ENCODE measurements at places on chromosomes 2 and 18.

DNA sequence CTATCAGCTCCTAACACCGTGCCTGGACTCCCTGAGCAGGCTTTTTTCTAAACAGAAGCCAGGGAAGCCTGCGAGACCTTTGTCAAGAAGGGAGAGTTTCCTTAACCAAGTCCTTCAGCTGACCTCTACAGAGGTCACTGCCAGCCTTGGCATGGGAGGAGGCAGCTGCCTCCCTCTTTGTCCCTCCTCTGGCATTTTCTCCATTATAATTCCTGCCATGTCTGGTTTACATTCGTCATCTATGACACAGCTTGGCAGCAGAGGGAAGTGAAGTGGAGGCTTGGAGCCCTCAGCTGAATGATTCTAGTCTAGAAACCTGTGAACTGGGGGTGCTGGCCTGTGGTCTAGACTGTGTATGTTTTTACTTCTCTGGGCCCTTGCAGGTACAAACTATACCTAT, 22.5 kb downstream of the LIPG start:
- DNase-seq, result no peak

- DNase-seq, result peak; percentile 87
Observed at GRCh38 chr2:47198985-47199451, 43.9 kb upstream of the STPG4 start.

- DNase-seq, result peak; percentile 34
Observed at GRCh38 chr18:2641638-2642037, 13.9 kb upstream of the SMCHD1 start.

DNA sequence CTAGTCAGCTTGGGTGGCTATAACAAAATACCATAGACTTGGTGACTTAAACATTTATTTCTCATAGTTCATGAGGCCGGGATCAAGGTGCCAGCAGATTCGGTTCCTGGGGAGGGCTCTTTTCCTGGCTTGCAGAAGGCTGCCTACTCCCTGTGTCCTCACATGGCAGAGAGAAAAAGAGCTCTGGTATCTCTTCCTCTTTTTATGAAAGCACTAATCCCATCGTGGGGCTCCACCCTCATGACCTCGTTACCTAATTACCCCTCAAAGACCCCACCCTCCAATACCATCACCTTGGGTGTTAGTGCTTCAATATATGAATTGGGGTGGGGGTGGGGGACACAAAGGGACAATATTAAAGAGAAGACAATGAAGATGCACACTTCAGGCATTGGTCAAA, 67.1 kb upstream of the CCBE1 start:
- no peak for DNase-seq

DNA sequence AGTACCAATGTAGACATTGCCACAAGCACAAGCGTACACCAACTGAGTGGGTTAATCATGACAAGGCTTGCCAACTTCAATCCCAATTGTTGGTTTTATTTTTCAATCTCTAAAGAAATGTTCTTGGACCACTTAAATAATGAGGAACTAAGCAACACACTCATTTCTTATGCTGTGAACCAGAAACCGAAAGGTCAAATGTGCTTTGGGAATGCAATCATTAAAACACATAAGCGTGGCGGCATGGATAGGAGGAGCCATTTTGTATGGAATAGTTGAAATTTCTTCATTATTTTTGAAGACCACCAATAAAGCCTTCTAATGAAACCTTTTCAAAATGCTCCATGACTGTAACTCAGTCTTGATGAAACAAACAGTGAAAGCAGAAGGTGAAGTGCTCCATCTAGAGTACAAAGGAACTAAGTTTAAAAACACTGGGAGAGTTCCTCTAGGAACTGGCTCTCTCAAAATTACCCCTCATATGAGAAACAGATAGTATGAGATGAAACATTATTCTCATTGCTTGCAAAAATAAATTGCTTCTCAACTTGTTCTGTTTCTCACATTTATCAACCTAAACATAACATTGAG, 113.2 kb upstream of the CHST9 start:
- no peak for DNase-seq

DNA sequence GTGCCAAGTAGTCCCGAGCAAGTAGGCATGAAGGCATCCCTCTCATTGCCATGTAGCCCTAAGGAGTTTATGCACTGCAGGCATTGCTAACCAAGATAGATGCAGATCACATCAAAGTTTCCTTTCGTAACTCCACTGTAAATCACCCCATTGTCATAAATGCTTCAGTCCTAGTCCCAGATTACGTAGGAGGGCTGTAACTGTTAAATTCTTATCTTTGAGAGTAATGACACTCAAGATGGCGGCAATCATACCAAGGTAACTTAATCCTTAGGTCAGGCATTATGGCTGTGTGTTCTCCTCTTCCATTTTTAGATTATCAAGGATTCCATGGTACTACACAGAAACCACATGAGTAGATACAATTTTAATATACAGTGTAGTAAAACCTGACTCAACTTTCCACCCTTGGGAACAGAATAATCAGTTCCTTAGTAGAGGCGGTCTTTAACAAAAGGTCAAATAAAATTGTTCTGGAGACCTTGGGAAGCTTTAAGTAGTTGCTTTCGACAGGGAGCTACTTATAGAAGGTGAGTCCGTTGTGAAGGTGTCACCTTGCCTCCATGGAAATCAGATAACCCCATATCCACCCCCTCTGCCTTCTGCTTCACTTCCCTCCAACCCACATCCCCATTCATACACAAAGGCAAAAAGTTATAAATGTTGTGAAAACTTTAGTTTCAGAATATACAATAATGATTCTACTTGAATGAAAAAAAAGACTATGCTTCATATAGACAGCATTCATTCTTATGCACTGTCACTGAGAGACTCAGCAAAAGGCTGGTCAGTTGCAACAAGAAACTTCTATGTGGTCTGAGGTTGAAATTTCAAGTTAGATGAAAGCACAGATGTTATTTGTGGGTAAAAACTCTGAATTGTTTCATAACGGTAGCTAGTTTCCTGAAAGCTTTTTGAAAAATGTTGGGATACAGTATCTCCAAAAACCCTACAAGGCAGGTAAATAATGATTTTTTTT, 64.8 kb upstream of the GALNT5 start:
- DNase-seq, result no peak

DNA sequence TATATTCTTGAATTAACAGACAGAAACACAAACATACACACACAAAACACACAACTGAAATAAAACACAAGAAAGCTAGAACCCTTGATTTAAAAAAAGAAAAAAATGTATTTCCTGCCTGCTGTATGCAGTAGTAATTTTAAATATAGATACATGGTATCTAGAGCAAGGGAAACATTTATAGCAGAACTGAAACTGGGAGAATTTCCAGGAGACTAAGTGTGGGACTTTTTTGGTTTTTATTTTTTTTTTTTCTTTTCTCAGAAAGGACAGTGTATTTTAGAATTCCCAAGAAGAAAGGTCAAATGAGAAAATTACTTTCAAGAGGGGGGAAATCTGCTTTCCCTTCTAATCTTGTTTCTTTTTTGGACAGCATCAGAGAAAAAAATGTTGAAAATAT, 558.9 kb upstream of the PKDCC start:
- no peak for DNase-seq

DNA sequence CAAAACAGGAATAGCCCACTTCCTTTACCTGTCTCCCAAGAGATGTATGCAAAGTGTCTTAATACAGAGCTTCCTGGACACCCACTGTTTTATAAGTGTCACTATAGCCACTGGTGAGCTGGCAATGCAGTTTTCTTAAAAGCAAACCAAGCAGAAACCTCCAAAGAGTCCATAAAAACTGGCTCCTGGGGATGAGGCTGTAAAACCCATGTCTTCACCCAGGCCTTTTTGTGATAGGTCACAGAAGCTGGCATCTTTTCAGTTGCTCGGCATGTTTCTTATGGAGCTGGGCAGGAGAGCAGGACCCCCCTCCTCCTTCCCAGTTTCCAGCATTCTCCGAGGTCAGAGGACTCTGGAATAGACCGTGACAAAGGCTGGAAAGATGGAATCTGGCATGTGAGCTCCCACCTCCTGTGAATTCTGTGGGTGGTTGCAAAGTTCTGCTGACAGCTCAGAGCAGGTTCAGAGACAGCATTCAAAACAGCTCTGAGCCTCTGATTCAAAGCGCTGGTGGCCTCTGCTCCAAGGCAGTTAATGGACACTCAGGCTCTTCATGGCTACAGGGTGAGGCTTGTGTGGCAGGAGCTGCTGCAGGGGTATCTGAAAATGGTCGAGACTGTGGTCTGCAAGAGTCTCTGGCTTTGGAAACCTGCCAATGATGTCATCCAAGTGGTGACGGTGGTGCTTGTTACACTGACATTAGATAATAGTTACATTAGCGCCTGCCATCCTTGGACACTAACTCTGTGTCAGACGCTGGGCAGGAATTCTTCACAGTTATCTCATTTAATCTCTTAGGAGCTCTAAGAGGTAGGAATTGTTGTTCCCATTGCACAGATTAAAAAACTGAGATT, 283.4 kb downstream of the CLIP4 start:
- no peak for DNase-seq

- no peak for DNase-seq
Observed at GRCh38 chr2:8572712-8573233, 109.1 kb upstream of the ID2 start.

DNA sequence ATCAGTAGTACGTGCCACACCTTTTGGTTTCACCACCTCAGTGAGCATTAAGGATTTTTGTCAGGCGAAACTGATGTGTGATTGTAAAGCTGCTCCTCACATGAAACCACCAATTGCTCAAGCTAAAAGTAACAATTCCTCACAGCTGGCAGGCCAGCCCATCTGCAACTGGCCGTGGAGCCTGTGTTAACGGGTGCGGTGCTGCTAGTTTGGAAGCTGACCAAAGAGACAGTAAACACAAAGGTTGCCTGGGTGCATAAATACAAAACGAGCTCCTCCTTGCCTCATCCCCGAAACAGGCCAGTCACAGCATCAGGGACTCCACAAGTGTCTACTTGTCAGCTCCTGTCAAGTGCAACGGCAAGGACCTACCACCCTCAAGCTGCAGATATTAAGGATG, 32.0 kb downstream of the LGALSL start:
- peak; percentile 35 for DNase-seq

- DNase-seq, result peak; percentile 56
Observed at GRCh38 chr2:199230091-199230490, 227.6 kb downstream of the SATB2 start.

DNA sequence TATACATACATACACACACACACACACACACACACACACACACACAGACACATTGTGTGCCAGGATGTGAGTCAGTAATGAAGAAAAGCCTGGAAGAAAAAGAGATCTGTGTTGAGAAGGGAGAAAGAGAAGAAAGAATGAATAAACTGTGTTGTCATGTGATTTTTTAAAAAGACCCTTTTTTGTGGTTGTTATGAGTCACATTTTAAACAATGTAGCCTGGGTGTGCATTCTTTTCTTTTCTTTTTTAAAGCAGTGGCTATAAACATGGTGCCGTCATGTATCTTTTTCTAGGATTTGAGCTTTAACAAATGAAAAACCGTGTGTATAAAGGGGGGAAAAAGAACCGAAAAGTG, 87.2 kb downstream of the NRP2 start:
- peak; percentile 91 for DNase-seq

DNA sequence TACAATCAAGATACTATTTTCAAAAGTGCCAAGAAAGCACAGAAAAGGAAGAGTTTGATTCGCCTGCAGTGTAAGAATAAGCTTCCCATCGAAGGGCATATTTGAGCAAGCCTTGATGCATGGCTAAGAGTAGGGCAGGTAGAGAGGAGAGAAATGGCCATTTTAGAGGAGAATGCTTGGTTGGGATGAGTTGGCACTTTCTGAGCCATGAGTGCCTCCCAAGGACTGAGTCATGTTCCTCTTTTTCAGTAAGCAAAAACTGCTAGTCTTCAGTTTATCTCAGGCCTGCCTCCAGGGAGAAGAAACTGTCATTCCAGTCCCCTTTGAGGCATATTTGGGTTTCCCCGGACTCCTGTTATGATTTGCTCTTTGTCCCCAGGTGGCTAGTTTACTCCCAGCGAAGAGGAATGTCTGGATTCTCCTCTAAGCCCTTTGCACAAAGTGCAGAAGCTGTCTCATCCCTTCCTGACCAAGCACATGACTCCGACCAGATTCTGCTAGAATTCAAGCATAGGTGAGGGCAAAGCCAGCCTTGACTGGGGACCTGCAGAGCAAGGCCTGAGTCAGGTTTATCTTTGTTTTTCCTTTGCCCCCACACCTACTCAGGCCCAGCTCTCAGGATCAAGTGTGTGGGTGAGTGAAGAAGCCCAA, 115.2 kb downstream of the TTC32 start:
- peak; percentile 87 for DNase-seq

GRCh38 chr2:65778137-65778536, 345.7 kb upstream of the SPRED2 start:
- DNase-seq, result no peak

DNA sequence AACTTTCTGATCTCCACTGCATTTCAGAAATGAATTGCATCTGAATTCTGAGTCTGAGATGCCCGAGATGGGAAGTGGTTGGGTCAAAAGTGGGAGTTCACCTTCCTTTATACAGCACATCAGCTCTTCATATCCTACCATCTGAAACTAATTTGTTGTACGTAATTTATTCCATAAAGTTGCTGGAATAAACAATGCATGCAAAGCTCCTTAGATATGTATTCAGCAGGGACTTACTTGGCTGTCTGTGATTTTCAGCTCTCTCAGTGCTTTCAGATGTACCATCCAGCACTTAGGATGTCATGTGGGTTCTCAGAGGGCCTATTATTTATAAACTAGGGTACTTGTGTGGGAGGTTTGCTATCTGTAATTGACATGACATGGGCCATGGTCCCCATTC, 46.9 kb upstream of the EFEMP1 start:
- no peak for DNase-seq

DNA sequence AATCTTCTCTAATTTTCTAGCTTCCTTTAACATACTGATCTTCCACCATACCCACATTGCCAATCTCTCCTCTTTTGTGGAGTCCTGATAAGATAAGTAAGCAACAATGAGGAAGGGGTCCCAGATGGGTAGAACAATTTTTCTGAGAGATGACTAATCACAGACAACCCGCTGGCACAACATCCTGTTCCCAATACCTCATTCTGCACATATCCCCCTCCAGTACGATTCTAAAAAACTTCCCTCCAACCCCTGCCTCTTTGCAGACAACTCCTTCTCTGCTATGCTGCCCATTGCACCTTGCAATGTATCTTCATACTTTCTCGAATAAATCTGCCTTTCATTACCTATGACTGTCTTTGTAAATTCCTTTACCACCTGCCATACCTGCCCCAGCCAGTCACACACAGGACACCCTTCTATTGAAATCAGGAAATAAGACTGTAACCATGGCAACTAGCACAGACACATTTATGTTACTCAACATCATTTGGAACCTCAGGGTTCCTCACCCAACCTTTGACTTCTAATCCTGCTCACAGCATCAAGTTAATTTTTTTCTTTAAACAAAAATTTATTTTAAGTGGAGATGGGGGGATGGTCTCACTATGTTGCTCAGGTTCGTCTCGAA, 7.4 kb upstream of the EXOC6B start:
- DNase-seq, result no peak

- no peak for DNase-seq
Observed at GRCh38 chr2:153567367-153567766, 88.8 kb upstream of the RPRM start.

- DNase-seq, result no peak
Observed at GRCh38 chr18:80012714-80013113, 21.5 kb upstream of the RBFA start.

GRCh38 chr2:45746888-45747287, 95.4 kb downstream of the PRKCE start:
- no peak for DNase-seq
